ENCODE measurements at places on chromosomes 7 and 10.

DNA sequence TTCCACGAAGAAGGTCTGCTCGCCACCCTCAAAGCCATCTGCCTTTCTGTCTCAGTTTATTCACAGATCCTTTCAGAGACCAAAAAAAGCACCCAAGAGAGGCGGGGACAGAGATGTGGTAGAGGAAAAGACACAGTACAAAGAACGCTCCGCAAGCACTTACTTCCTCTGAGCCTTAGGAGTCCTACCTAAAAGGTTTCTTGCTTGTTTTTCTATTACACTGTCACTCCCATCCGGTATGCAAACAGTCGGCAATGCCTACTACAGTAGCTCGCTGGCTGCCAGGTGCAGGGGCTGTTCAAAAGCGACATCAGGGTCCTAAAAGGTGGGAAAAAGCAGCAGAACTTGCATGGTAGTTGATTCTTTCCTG, 816 bp downstream of the TECPR1 start:
- no peak for DNase-seq

GRCh38 chr7:134941952-134942351, 44.4 kb upstream of the AGBL3 start:
- DNase-seq, result no peak

DNA sequence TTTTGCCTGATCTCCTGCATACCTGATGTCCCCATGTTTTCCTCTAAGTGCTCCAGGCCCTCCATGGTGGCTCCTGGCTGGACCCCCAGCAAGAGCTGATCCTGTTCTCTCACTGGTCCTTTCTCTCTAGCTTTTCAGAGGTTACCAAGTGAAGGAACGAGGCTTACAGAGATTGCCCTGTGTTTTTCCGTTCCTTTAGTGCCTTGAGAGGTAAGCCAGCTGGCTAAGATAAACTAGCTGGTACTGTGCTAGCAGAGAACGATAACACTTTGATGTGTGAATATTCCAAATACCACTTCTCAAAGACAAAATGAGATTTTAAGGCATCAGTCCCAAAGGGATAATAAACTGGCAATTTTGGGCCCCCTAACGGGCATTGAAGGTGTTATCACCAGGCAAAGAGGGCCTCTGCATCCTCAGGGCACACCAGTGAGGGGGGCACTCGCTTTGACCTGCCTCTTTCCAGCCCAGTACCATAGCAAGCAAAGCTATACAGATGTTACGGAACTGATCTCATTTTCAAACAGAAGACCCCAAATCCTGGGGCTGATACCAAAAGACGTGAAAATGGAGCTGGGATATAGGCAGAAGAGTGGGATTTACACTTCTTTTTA, 8.4 kb upstream of the CCNY start:
- DNase-seq, result no peak

- DNase-seq, result no peak
Measured at GRCh38 chr10:106111246-106111645, 1053.3 kb downstream of the SORCS1 start.

DNA sequence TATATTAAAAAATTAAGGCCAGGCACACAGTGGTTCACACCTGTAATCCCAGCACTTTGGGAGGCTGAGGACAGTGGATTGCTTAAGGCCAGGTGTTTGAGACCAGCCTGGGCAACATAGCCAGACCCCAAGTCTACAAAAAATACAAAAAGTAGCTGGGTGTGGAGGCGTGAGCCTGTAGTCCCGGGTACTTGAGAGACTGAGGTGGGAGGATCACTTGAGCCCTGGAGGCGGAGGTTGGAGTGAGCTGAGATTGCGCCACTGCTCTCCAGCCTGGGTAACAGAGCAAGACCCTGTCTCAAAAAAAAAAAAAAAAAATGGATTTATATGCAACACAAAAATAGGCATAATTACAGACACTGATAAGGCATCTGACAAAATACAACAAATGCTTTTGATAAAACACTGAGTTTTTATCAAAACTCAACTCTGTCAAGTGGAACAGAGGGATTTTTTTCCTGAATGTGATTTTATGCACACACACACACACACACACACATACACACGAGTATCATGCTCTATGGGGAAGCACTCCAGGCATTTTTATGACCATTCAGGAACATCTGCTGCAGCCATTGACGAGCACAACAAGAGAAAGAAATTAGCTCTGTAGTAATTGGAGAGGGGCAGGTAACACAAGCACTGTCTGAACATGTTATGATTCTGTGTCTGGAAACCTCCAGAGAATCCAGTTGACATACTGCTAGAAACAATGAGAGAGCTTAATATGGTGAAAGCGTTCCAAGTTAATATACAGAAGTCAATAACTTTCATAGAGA, 193.1 kb downstream of the WDR37 start:
- peak; percentile 19 for DNase-seq

GRCh38 chr10:53314876-53315275, 542.3 kb upstream of the MBL2 start:
- no peak for DNase-seq

DNA sequence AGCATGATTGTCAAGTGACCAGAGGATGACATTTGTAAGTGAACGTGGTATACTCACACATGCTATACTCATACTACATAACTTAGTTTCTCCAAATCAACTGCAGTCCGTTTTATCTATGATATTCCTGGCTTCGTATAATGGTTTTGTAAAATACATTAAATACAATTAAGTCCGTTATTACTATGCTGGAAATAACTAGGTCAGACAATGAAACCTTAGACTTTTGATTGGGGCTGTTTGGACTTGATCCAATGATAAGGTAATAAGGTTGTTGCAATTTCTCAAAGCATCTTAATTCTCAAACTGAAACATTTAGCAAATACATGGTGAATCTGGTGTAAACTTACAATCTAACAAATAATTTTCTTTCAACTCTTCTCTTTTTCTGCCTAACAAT, 117.0 kb downstream of the TWIST1 start:
- DNase-seq, result no peak

- DNase-seq, result no peak
Measured at GRCh38 chr10:116126954-116127695, 145.9 kb downstream of the GFRA1 start.

DNA sequence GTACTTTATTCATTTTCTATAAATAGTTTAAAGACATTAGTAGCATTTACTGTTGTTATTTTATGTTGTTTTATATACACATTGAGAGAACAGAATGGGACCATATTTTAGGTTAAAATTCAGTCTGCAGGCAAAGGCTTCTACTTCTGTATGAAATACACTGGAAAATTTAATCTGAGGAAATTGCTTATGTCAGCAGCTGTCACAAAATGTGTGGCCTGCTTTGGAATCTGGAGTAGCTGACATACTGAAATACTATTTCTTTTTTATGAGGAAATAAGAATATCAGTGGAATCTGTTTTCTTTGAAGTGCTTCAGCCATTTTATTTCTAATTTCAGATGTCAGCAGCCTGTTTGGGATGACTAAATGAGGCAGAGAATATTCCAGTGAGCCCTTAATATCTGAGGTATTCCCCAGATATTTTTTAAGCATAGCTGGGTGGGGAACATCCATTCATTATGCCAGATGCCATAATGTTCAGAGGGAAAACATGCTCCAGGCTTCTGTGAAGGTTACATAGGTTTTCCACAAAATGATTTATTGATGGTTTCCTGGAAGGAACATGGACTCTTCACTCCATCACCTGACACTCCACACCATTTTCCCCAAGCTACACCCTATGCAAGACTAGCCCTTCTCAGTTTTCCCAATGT, 267.1 kb downstream of the ARL4A start:
- no peak for DNase-seq

GRCh38 chr7:91293840-91294239, 29.6 kb downstream of the FZD1 start:
- no peak for DNase-seq

- no peak for DNase-seq
Measured at GRCh38 chr10:103202319-103202718, 9.2 kb upstream of the NT5C2 start.

- DNase-seq, result no peak
Measured at GRCh38 chr10:60351191-60351853, 38.4 kb downstream of the ANK3 start.

- peak; percentile 92 for DNase-seq
Measured at GRCh38 chr7:106419455-106420182, 134.8 kb upstream of the NAMPT start.

GRCh38 chr10:1160561-1161314, 104.6 kb downstream of the WDR37 start:
- DNase-seq, result no peak

- peak; percentile 7 for DNase-seq
Measured at GRCh38 chr10:84194424-84195043, at the start of gene CDHR1. Gene CDHR1 (plus strand): TSS chr10:84194537. CDS start chr10:84194761, 224 bp downstream.

- peak; percentile 83 for DNase-seq
Measured at GRCh38 chr7:70568674-70569334, 563.1 kb upstream of the GALNT17 start.

DNA sequence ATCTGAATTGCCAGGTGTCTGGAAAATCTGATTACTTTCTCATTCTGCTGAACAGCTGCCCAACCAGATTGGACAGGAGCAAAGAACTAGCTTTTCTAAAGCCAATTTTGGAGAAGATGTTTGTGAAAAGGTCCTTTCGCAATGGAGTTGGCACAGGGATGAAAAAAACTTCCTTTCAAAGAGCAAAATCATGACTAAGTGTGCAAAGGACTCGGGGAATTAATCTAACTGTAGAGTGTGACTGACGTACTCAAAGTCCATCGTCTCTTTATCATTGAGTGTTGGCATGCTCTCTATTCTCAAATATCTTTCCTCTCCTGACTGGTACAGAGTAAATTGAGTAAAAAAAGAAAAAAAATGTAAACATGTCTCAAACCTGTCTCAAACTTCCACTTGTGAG, 3.3 kb downstream of the NPS start:
- no peak for DNase-seq

DNA sequence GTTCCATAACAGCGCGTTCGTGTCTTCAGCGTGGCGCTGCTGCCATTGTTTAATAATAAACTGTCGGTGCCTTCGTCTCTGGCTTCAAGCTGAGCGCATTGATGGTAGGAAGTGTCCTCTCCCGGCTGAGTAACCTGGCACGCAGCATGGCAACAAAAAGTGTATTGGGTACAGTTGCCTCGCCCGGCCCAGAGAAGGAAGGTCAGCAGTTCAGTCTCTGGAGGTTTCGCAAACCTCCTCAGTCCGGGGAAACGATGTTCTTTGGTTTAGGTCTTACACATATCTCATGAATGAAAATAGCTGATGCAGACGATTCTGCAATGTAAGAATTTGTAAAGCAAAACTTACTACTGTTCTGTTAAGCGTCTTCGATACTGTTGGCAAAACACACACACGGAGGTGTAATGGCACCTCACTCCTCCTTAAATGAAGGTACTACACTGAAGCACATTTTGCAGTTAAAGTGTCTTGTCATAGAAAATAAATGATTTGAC, 739 bp upstream of the CCDC186 start:
- DNase-seq, result peak; percentile 14

DNA sequence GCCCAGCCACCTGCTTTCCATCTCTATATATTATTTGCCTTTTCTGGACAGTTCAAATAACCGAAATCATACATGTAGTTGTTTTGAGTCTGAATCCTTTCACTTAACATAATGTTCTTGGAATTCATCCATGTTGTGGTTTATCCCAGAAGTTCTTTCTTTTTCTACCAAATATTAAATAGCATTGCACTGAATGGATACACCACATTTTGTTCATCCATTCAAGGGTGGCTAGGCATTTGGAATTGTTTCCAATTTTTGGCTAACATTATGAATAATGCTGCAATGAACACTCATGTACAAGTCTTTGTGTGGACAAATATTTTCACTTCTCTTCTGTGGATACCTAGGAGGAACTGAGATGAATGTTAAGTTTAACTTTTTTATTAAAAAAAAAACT, 18.0 kb downstream of the DNAJC1 start:
- DNase-seq, result no peak

All from DMS79 treated with DMSO at 0.1 percent for 48 hours (cell line).